Lung (tissue), 17 donors: ENCODE measurements at places on chromosomes 2 and 18.

GRCh38 chr2:136012315-136012714 lies 26.9 kb upstream of the DARS1 start:
- DNase-seq = no peak

DNA sequence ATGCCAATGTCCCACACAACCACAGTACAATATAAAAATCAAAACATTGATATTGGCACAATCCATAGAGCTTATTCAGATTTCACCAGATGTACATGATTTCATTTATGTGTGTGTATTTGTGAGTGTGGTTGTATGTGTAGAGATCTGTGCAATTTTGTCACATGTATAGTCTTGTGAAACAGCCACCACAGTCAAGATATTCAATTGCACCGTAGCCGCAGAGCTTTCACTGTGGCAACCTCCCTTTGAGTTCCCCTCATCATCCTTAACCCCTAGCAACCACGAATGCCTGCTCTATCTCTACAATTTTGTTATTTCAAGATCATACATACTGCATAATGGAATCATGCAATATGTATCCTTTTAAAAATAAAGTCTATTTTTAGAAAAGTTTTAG lies 391.3 kb downstream of the SETBP1 start:
- DNase-seq = no peak

GRCh38 chr2:178109813-178110212 lies 2.4 kb upstream of the RBM45 start:
- peak; percentile 70 for DNase-seq

DNA sequence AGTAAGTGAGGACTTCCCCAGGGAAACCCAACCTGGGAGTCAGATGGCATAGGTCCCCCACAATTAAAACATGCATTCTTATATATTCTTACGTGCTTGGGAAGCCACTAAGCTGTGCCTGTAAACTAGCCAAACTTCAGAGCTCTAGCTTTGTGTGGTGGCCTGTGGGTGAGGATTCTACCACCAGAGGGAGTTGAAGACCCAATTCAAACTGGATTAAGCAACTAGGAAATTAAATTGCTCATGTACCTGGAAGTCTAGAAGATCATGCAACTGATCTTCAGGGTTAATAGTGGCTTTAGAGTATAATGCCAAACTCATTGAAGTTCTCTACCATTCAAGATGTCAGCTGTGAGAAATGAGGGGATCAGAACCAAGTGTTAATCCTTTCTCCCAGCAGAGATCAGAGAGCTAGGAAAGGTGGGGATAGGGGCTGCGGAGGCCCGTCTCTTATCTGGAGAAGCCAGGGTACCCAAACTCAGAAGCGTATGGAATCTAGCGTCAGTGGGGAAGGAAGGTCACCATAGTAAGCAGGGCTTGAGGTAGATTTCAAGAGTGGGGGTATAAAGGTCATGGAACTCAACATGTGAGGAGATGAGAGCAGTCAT lies 53.2 kb upstream of the CCDC85A start:
- peak; percentile 47 for DNase-seq

DNA sequence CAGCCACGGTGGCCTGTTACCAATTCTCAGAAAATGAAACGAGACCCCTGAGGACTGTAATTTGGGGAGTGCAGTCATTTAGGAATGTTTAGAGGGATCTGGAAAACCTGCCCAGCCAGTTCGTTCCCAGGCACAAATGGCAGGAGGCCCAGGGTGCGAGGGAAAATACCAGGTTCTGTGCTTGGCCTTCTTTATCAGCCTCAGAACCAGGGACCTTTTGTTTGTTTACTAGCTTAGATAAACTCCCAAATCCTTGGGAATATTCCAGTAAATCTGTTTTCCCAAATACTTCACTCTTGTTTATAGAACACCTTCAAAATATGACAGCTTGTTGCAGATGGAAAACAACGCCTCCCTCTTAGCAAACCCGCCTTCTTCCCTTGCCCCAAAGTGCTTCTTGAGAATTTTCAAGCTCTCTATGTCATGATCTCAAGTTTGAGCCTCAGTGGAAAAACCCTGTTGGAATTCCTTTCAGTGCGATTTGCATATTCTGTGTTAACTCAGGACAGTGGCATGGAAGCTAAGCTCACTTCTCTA lies 400.3 kb upstream of the SMIM21 start:
- DNase-seq = peak; percentile 97

- no peak for DNase-seq
Observed at GRCh38 chr2:186544255-186544675, 45.6 kb upstream of the ITGAV start.
